Panc1 (cell line): ENCODE measurements at places on chromosomes 12 and 14.

DNA sequence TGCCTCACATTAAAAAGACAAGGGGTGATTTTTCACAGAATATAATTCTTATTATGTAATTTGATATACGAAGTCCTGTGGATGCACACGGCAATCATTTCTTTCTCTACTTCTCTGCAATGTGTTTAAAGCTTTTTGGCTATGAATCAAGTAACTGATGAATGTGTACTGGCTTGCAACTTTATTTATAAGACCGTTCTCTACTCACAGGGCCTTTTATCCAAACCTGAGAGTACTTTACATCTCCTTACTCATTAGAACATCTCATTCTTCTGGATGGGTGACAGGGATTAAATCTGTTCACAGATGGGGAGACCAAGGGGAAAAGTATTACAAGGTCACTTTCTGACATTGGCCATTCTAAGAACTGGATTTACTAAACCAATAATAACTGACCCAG lies 215.8 kb upstream of the DIO2 start:
- no peak for DNase-seq

- DNase-seq: no peak
Measured at GRCh38 chr12:112862636-112863290, 44.0 kb upstream of the OAS1 start.

DNA sequence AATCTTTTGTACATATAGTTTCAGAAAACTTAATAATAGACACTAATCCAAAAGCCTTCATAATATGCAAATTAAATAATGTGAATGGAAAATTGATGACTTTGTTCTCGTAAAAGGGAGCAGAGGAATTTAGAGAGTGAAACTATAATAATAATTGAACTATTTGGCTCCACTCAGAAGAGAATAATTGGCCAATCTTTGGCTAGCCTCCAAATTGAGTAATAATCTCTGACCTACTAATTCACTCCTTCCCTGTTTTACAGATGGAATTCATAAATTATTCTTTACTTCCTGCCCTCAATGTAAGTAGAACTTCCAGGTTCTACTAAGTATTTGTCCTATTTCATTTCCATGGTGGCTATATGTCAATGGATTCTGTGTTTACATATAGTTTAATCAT lies 15.8 kb downstream of the TRIM9 start:
- DNase-seq: no peak

- no peak for DNase-seq
Measured at GRCh38 chr12:80190001-80190400, 90.7 kb downstream of the OTOGL start.

DNA sequence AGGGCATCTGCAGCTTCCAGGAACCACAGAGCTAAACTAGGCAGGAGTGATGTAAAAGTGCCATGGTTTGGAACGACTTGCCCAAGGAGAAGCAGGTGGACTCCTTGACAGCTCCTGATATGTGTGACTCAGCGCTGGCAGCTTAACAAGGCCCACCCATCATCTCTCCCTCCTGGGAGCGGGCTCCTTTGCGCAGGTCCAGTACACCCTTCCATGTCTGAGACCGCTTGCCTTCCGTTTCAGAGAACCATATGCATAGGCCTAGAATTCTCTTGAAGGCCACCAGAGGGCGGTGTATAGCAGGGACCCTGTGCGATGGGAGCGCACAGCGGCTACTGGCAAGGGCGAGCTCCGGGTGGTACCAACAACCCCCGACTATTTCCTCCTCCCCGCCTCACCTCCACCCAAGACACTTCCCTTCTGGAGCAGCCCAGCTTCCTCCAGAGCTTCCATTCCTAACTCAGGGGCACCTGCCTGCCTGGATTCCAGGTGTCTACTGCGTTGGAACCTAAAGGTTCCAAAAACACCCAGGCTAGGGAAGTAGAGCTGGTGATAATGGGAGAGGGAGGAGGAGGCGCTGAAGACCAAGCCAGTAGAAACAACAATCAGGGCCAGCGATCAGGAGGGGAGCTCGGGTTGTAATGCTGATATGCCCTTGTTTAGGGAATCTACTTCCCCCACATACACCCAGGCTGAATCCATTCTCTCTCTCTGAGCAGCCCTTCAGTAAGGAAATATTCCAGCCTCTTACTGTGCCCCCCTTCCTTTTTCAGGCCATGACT lies 6.3 kb downstream of the DHH start:
- DNase-seq: peak; percentile 55

DNA sequence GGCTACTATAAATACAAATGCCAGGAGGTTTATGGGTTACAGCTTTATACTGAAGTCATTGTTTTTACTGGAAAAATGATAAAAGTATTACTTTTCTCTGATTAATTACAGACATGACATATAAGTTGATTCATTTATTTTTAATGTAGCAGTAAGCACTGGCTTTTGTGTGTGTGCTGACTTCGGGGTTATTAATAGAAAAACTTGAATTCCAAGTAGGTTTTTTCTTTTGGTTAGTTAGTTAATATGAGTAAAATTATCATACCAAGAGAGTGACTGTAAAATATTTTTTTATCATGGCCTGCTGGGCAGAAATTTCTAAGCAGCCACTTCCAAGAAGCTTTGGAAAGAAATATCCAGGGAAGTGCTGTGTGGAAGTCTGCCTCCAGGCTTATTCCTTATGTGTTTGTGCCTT lies 56.4 kb downstream of the IFT81 start:
- DNase-seq: no peak
